ENCODE measurements at places on chromosomes 3 and 15. TPM values are rescaled to one million over a fixed set of nuclear protein-coding genes. Genes with fewer than 3 reads are reported as not detected.

Gene UBA7
- total RNA-seq: 33.9 TPM

Gene PLA1A
- not detected for total RNA-seq

Gene ADAMTS17
- 11.4 TPM for total RNA-seq

Gene LRRC3B
- 0.57 TPM for total RNA-seq

Gene CCDC13
- total RNA-seq: not detected

Gene ESYT3
- 1.5 TPM for total RNA-seq

Gene ITGA11
- total RNA-seq: 0.19 TPM

Gene TAGLN3
- not detected for total RNA-seq

Gene PLXNA1
- total RNA-seq: 19.7 TPM

Gene HIGD1A
- 236 TPM for total RNA-seq

Gene SHF
- total RNA-seq: 1.9 TPM

Gene CTSH
- 102 TPM for total RNA-seq

Data from esophagus squamous epithelium (tissue), 5 donors.